ENCODE measurements at places on chromosomes 7 and 10. TPM values are rescaled to one million over a fixed set of nuclear protein-coding genes. Genes with fewer than 3 reads are reported as not detected.

The ANKRD1 gene
- not detected for polyA plus RNA-seq

The NUDT13 gene
- 2.1 TPM for polyA plus RNA-seq

The FOXP2 gene
- not detected for polyA plus RNA-seq

The PRKRIP1 gene
- polyA plus RNA-seq = 17.6 TPM

The TMEM213 gene
- polyA plus RNA-seq = not detected

The OR2A12 gene
- not detected for polyA plus RNA-seq

The MYPN gene
- not detected for polyA plus RNA-seq

The GIMAP1 gene
- 0.67 TPM for polyA plus RNA-seq

The PPA1 gene
- polyA plus RNA-seq = 144 TPM

The ARHGEF35 gene
- 4.6 TPM for polyA plus RNA-seq

The FBXO24 gene
- 1.7 TPM for polyA plus RNA-seq

The PI4K2A gene
- polyA plus RNA-seq = 7.5 TPM

The SEMA3E gene
- not detected for polyA plus RNA-seq

The SEC24C gene
- polyA plus RNA-seq = 30.4 TPM

The MTURN gene
- 8.3 TPM for polyA plus RNA-seq

The INMT gene
- 0.11 TPM for polyA plus RNA-seq

The MSMB gene
- polyA plus RNA-seq = not detected

The CTAGE15 gene
- not detected for polyA plus RNA-seq

The NPTX2 gene
- polyA plus RNA-seq = not detected

The NEURL1 gene
- polyA plus RNA-seq = 0.39 TPM

Data from naive B cell (primary cell).